Stimulated activated CD4-positive, alpha-beta T cell treated with anti-CD3 and anti-CD28 coated beads, TNF-alpha, amount 100 ng/mL, for 24 hours (primary cell): ENCODE measurements at places on chromosomes 1 and 21.

- DNase-seq, result no peak
Measured at GRCh38 chr1:197619008-197619640, 156.2 kb downstream of the DENND1B start.

DNA sequence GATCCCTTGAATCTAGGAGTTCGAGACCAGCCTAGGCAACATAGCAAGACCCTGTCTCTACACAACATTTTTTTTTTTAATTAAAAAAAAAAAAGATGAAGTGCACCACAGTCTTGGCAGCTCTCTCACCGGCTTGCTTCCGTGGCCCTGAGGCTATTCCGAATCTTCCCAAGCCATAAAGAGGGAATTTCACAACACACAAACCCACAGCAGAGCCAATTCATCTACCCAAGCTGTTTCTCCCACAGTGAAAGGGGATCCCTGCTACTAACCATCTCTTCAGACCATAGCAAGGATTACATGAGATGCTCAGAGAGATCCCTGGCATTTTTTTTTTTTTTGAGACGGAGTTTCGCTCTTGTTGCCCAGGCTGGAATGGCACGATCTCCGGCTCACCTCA is 8.3 kb upstream of the CHD5 start:
- no peak for DNase-seq

GRCh38 chr1:18217398-18218043 is 109.9 kb downstream of the IGSF21 start:
- no peak for DNase-seq

GRCh38 chr1:17795836-17796645 is 40.9 kb downstream of the ACTL8 start:
- no peak for DNase-seq

DNA sequence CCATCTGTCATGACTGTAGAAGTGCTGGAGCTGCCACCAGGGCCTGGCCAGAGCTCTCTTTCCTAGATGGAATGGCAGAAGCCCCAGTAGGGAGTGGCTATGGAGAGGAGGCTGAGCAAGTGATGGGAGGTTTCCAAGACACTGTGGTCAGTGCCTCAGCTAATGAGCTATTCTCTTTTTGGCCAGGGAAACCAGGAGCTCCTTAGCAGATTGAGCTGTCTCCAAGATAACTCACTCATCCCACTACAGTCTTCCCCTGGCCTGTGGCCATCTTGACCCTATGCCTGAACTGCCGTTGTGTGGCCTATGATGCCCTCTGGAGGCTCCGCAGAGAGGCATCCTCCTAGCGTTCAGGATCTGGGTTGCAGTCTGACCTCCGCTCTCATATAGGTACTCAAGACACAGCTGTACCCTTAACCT is 60.5 kb downstream of the ERI3 start:
- no peak for DNase-seq

DNA sequence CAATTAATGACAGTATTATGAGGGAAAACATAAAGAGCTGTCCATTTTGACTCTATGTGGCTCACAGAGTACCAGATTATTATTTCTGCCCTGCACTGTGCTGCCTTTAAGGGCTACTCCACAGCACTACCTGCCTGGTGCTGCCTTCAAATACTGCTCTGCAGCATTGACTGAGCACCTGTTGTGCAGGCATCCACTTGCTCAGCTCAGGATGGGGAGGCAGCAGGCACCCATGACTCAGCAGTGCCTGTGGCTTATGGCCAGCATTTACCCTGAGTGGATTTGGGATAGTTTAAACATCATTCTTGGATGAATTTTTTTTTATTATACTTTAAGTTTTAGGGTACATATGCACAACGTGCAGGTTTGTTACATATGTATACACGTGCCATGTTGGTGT is 953 bp upstream of the KPRP start:
- no peak for DNase-seq

DNA sequence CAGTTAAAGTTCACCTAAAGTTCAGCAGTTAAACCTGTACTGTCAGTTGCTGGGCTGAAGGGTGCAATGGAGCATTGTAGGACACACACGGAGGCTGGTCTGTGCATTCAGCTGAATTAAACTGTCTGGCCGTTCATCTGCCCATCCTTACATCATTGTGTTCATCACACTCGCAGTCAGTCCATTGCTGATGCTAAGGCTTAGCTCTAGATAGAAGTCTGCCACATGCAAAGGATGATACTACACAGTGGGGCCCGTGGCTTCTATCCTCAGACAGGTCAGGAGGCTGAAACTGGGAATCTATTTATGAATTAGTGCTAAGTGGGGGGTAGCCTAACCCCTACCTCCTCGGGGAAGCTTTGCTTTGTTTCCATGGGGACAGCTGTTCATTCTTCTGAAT is 60.4 kb downstream of the CNIH3 start:
- no peak for DNase-seq

GRCh38 chr1:32431736-32432400 is 33.0 kb upstream of the ZBTB8B start:
- DNase-seq, result no peak

DNA sequence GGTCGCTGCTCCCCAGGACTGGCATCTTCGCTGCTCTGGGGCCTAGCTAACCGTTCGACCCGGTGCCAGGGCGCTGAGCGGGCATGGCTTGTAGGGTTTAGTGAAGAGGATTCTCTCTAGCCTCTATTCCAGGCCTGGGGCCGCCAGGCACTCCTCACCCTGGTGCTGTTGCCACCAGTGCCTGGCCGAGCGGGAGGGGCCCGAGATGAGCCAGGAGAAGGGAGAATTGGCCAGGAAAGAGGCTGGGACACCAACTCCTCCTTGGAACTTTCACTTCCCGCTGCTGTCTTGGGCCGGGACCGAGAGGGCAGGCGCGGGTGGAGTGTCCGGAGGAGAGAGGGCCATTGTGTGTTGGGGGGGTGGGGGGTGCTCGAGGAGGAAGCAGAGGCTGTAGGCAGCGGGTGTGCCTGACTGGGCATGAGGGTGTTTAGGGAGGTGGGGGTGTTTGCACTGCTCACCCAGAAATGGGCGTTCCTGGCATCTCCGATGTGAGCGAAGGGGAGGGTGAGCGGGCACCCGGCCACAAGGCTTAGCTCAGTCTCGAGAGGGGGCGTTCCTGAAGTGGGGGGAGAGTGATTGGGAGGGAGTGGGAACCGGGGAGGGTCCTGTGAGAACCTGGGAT is 772 bp downstream of the ADAM15 start:
- no peak for DNase-seq

GRCh38 chr1:64986903-64987871 is 20.8 kb upstream of the JAK1 start:
- DNase-seq, result no peak

DNA sequence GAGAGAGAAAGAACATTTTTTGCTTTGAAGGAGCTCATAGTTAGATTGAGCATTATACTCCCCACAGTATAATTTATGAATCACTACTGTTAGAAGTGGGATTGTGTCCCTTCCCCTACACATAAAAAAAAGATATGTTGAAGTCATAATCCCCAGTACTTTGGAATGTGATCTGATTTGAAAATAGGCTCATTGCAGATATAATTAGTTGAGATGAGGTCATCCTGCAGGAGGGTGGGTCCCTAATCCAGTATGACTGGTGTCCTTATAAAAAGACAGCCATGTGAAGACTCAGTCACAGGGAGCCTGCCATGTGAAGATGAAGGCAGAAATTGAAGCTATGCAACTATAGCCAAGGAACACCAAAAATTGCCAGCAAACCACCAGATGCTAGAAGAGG is 76.4 kb downstream of the TGFB2 start:
- DNase-seq, result no peak

- peak; percentile 28 for DNase-seq
Measured at GRCh38 chr1:151984313-151984956, 9.2 kb downstream of the S100A10 start.

GRCh38 chr1:20499105-20499504 is 8.8 kb downstream of the MUL1 start:
- no peak for DNase-seq

- no peak for DNase-seq
Measured at GRCh38 chr1:116721451-116722007, 32.7 kb upstream of the CD2 start.

DNA sequence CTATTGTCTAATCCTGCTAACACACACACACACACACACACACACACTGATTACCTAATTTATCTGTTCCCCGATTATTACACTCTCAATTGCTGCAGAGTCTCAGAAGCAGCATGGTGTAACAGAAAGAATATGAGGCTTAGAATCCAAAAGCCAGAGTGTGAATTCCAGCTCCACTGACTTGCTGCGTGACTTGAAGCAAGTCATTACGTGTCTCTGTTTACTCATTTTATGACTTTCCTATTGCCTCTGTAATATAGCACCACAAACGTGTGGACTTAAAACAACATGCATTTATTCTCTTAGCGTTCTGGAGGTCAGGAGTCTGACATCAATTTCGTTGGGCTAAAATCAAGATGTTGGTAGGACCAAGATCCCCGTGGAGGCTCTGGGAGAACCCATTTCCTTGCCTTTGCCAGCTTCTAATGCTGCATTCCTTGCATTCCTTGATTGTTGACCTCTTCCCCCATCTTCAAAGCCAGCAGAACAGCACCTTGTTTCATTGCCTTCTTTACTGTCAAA is 55.9 kb upstream of the ATP5PO start:
- DNase-seq, result no peak

GRCh38 chr1:92877792-92878191 is 46.0 kb downstream of the RPL5 start:
- DNase-seq, result no peak

GRCh38 chr1:200666309-200666708 is 3.4 kb downstream of the DDX59 start:
- no peak for DNase-seq

DNA sequence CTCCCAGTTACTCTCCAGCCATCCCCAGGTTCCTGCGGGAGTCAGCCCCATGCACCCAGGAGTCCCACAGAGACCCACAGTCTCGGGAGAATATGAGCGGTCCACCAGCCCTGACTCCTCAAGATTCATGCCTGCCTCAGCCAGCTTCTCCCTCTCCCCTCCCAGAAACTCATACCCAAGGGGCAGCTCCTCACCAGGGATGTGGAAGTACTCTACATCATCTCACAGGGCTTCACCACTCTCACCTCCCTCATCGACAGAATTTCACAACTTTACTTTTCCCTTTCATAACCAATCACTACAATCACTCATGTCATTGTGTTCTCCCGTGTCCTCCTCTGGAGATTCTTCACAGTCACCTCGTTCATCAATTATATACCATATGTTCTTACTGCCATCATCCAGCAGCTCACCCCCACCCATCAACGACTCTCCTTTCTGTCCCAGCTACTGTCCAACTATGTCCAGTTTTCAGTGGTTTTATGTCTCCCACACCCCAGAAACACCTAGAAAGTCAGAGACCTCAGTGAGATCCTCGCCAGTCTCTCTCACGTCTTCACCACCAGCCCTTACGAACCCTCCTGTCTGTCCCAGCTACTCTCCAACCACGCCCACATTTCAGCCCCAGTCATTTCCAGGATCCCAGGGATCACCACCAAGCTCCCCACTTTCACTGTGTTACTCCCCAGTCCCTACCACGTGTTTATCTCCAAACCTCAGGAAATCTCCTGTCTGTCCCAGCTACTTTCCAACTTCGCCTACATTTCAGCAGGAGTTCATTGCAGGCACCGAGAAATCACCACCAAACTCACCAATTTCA is 1530.1 kb upstream of the TPTE start:
- no peak for DNase-seq

DNA sequence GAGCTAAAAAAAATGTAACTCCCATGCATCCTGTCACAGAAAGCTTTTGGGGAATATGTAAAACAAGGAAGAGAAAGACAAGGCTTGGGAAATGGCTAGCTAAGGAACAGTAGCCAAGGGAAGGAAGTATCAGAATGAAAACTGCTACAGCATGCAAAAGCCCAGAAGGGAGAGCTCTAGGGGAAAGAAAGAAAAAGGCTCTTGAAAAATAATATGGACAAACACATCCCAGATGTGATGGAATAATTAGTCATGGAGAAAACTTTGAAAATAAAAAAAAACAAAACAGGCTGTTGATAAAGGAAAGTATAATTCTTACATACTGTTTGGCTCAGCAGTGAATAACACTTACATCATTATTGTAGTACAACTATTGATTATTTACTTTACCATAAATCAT is 47.9 kb upstream of the VCAM1 start:
- DNase-seq, result no peak

- no peak for DNase-seq
Measured at GRCh38 chr1:204751883-204752687, 66.5 kb upstream of the LRRN2 start.

DNA sequence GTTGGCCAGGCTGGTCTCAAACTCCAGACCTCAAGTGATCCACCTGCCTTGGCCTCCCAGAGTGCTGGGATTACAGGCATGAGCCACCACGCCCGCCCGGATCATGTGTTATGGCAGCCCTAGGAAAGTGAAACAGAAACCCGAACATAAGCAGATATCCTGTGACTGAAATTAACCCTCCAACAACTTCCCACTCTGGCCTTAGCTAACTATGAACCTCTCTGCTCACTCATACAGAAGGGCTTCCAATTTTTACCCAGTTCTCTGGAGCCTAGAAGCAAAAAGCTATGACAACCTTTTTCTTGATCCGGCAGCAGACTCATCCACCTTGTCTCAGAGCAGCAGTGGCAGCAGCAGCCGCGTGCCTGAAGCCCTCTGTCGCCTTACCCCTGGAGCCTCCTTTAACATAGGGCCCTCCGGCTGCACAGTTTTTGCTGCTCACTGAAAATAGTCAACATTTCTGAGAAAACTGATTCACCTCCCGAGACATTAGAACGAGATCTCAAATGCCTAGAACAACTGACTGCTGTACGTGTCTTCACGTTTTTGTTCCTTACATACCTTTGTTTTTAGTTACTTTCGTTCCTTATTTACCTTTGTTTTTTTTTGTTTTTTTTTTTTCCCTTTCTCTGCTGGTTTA is 9.3 kb downstream of the CBR1 start:
- DNase-seq, result peak; percentile 29

- DNase-seq, result peak; percentile 52
Measured at GRCh38 chr1:110207831-110208230, 2.3 kb upstream of the KCNC4 start.

DNA sequence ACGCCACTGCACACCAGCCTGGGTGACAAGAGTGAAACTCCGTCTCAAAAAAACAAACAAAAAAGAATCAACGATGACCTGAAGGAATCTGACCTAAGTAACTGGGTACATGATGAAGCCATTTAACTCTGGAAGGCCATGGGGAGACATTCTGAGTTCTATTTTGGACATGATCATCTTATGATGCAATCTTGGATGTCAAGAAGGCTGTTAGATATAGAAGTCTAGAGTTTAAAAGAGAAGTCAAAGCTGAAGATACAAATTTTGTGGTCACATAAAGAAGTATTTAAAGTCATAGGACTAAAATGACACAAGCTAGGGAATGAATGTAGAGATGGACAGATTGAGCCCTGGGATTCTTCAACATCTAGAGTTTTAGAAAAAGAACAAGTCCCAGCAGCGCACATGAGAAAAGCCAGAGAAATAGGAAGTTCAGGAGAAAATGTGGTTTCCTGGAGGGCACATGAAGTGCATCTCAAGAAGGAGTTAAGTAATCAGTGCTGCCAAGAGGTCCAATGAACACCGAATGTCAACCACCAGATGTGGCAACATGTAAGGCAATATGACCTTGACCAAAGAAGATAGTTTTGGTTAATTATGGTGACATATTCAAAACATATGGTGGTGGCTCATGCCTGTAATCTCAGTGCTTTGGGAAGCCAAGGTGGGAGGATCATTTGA is 26.8 kb downstream of the ELK4 start:
- DNase-seq, result no peak

GRCh38 chr1:226406401-226406881 is 1.5 kb downstream of the PARP1 start:
- no peak for DNase-seq

- no peak for DNase-seq
Measured at GRCh38 chr1:20080441-20081352, 10.7 kb downstream of the PLA2G5 start.

- DNase-seq, result no peak
Measured at GRCh38 chr1:9068981-9069325, 482 bp downstream of the SLC2A5 start.

GRCh38 chr1:114355240-114355639 is 155.8 kb downstream of the TRIM33 start:
- no peak for DNase-seq
